Frontal cortex (tissue), 4 donors: ENCODE measurements at places on chromosomes 2 and 18. TPM values are rescaled to one million over a fixed set of nuclear protein-coding genes. Genes with fewer than 3 reads are reported as not detected.

- DNase-seq: no peak
These were observed 75.9 kb downstream of the TXNL1 start for GRCh38 chr18:56562479-56562878.

DNA sequence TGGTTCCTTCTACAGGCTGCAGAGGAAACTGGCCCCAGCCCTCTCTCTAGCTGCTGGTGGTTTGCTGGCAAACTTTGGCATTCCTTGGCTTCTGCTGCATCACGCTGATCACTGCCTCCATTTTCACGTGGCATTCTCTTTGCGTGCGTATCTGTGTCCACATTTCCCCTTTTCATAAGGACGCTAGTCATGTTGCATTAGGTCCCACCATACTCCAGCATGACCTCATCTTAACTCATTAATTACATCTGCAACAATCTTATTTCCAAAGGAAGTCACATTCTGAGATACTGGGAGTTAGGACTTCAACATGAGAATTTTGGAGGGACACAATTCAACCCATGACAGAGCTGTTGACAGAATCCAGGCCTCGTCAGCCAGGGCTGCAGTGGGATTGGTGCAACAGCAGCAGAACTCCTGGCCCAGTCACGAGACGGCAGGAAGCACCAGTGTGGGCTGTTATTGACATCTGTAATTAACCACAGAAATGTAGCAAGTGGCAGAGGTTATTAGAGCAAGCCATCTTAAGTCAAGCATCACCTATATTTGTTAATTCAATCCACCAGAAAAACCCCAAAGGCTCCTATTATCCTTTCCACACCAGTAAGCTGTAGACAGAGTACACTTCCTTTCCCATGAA is 132.4 kb downstream of the TMEM163 start:
- DNase-seq: no peak

GRCh38 chr2:218582076-218582475 is 13.4 kb downstream of the CNOT9 start:
- no peak for DNase-seq

GRCh38 chr2:179107737-179108136 is 57.8 kb upstream of the CCDC141 start:
- no peak for DNase-seq

DNA sequence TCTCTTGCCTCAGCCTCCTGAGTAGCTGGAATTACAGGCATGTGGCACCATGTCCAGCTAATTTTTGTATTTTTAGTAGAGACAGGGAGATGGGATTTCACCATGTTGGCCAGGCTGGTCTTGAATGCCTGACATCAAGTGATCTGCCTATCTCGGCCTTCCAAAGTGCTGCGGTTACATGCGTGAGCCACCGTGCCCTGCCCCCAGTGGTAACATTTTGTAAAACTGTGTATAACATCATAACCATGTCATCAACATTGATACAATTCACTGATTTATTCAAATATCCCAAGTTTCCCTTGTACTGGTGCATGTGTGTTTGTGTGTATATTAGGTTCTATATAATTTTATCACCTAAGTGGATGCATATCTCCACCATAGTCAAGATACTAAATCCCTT is 70.0 kb downstream of the PDCL3 start:
- DNase-seq: no peak

DNA sequence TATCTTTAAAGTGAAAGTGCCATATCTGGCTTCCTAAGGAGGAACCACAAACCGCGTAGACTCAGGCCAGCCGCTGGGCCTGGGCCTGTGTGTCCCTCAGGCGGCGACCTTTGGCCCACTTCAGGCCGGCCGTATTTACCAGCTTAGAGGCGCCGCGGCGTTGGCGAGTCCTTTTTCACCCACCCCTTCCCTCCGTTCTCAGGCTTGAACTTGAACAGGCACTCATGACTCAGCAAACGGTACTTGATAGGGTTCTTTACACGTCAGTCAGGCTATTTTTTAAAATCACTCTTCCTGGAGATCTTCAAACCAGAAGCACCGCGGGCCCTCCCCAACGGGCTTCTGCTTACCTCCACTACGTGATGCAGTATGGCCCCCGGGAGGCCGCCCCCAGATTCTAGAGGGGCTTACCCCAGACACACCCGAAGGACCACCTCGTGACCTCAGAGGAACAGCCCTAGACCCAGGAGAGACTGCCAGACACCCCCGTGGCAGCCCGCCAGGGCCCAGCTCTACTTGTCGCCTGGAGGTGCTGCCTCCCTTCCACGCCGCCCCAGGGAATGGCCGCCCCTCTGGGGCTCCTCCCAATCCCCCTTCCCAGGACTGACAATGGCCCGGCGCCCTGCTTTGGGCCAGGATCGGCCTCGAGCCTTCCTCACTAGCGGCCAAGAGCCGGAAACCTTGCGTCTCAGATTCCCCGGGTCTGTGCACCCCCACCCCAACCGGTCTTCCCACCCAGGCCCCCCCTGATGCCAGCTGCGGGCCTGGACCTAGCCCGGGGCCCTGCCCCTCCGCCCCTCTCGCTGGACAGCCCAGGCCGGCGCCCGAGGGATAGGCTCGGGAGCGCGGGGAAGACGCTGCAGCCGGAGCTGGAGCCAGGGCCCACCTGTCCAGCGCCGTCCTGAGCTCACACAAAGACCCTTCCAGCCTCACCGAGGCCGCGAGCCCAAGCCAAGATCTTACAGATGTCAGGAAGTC is 33.8 kb upstream of the IMPA2 start:
- DNase-seq: peak; percentile 54

DNA sequence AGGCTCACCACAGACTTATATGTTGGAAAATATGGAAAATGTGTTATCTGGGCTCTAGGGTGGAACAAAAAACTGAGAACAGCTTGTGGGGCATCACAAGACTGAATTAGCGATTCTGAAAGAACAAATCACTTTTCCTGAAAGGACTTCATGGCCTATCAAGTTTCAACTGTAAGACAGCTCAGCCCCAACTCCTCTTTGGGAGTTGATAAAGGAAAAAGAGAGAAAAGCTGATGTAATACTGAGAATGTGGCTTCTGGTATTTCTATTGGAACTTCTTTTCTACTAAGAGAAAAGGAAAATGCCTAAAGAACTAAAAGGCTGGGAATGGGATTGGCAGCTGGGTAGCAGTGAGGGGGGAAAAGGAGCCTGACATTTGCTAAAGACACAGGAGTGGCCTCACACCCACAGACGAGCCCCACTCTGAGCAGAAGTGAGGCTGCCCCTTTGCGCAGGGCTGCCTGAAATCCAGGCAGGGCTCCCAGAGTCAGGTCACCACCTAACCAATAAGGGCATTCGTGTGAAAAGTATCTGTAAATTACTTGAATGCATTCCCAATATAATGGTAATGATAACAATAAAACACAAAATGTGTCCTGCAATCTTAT is 75.6 kb downstream of the LRP2 start:
- DNase-seq: no peak

GRCh38 chr18:62279561-62279960 is 45.5 kb upstream of the TNFRSF11A start:
- no peak for DNase-seq

GRCh38 chr2:226398580-226398979 is 401.0 kb downstream of the IRS1 start:
- no peak for DNase-seq

GRCh38 chr2:218833023-218833609 is 1.5 kb upstream of the PRKAG3 start:
- no peak for DNase-seq

- no peak for DNase-seq
These were observed 125.2 kb upstream of the GAREM1 start for GRCh38 chr18:32595832-32596231.

DNA sequence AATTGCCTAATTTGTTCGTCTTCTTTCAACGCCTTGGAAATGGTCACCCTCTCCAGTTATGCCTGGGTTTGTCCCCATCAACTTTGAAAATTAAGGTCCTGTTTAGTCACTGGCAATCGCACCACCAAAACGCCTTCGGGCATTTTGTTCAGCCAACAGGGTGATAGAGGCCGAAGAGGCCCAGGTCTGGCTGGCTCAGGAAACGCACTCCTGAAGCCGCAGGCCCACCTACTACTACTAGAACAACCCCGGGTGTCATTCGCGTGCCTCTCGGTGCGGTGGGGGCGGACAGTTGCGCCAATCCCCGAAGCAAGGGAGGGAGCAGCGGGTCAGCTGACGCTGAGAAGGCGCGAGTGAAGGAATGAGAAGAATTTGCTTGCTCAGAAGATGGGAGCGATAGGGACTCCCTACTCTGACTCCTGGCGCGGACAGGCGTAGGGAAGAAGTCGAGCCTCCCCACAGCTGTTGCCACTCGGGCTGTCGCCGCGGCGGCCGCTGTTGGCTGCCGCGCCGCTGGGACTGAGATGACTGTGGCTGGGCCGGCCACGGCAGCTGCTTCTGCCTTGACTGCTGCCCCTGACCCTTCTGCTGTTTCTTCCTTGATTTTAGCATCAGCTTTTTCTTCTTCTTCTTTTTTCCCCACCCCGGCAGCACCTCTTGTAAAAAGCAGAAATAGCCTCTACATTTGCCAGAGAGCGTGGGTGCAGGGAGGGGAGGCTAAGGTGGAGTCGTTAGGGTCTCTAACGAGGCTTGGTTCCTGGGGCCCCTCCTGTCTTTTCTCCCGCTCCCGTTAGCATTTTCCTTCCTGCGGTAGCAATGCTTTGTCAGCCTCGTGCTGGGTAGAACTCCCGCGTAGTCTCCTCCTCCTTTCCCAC is 387.6 kb downstream of the FIGN start:
- peak; percentile 36 for DNase-seq

DNA sequence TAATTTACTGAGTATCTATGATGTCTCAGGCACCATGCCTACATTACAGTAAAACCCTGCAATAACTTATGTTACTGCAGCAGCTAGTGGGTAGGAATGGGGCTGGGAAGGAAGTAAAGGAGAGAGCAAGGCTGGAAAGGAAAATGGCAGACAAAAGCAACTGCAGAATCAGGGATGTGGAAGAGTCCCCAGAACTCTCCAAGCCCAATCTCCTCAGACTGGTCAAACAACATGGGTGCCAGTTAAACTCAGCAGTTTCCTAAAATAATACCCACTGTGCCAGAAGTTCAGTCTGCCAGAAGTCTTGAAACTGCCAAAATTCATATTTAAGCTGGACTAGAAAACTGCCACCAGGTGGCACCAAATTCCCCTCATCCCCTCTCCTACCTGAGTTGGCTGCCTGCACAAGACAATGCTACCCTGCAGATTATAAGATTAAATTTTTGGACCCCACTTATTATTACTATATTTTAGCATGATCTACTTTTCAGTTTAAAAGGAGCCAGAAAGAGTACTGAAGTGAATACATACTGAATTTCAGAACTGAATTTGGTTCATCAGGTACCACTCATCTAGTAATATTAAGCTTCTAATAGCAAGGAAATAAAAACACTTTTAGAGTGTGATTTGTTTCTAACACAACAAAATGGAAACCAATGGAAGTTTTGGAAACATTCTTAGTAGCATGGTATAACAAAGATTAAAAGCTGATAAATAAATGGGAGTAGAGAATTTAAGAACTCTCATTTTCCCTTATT is 86.8 kb upstream of the DNER start:
- peak; percentile 34 for DNase-seq

DNA sequence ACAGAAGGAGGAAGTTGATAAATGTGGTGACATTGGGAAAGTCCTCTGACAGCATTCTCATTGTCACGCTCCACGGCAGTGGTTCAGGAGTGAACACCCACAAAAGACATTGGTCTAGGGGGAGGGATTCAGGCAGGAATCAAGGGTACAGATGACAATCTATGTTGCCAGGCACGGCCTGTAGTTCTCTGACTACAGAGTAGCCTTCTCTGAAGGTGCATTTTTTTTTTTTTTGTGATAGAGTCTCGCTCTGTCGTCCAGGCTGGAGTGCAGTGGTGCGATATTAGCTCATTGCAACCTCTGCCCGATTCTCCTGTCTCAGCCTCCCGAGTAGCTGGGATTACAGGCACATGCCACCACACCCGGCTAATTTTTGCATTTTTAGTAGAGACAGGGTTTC is 7.4 kb upstream of the MOB1A start:
- no peak for DNase-seq

DNA sequence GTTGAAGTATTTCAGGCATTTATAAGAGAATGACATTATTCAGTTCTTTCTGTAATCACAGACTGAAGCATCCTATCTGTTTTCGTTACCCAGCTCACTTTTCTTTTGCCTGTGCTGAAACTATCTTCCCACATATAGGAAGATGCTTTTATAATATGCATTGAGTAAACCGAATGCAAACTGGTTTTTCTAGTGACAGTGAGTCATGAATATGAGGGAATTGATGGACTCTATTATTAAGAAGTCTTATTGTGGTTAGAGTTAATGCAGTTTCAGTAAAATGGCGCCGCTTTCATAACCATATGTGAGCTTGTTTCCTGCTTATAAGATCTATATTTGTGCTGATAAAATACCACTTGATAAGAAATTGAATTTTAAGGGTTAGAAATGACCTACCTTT is 59.2 kb downstream of the ACVR2A start:
- no peak for DNase-seq

GRCh38 chr2:112141626-112142007 is 3.4 kb downstream of the FBLN7 start:
- no peak for DNase-seq

GRCh38 chr2:234989183-234989701 is 37.4 kb downstream of the SH3BP4 start:
- DNase-seq: peak; percentile 60

DNA sequence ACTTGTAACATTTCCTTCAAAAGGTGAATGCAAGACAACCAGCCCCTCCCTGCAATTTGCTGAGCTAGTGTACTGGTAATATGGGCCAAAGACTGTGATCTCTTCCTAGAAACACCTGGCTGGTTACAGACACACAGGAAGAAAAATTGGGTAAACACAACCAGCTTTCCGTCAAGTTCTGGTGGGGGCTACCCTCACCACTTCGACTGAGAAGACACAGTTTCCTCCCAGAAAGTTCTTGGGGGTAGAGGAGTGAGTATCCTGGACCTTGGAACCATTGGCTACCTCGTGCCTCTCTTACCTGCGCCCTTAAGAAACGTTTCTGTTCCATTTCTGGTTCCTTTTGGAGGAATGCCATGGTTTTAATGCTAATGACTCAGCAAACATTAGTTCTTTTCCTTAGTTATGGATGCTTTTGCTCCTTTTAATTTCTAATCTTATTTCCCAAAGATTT is 120.9 kb upstream of the DLX2 start:
- DNase-seq: no peak

DNA sequence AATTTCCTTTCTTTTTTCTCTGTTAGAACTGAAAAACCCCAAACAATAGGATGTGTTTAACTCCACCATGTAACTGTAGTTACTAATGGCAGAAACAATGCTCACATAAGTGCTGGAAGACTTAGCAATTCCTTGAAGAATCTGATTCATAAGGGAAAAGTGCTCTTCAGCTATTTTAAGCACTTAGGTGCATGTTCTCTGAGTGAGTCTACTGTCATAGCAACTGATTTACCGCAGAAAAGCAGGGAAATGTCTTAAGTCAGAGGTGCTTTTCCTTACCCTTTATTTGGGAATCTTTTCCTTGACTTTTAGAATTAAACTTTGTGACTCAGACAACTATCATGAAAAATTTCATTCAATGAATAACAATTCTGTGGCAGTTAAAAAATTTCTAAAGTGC is 65.4 kb upstream of the NABP1 start:
- no peak for DNase-seq

Gene GPBAR1
- not detected for total RNA-seq

Gene DNAJC5G
- not detected for total RNA-seq

Gene CYP27A1
- 2.9 TPM for total RNA-seq

Gene EPAS1
- total RNA-seq: 3.7 TPM

Gene LYPD6
- total RNA-seq: 9.4 TPM

Gene ARMC9
- 15.1 TPM for total RNA-seq

Gene GREB1L
- total RNA-seq: 1.6 TPM

Gene MDH1B
- total RNA-seq: 4.5 TPM

Gene SLC20A1
- 21.6 TPM for total RNA-seq

Gene TEKT4
- under 0.01 TPM for total RNA-seq

Gene NAT8
- total RNA-seq: not detected

Gene FBXO36
- 7.3 TPM for total RNA-seq

Gene SLC40A1
- 45.2 TPM for total RNA-seq

Gene SALL3
- total RNA-seq: 5.3 TPM
